ENCODE measurements at places on chromosomes 1 and 21.

DNA sequence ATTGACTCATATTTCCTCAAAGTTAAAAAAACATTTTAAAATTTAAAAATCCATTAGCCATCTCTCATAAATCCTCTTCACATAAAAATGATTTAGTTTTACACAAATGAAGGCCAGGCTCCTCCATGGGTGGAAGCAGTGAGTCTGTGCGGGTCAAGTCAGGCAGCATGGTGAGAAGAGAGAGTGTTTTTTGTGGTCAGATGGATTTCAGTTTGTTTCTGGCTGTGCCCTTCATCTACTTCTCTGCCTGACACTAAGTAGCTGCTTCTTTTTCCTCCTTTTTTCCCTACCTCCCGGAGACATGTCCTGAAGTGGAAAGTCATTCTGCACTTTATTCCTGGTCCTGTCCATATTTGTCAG lies 10.3 kb downstream of the PLA2G4A start:
- no peak for DNase-seq

- no peak for DNase-seq
Measured at GRCh38 chr1:226653311-226653921, 85.7 kb downstream of the ITPKB start.

GRCh38 chr21:37593015-37593414 lies 226.4 kb downstream of the DYRK1A start:
- no peak for DNase-seq

GRCh38 chr21:38159355-38159754 lies 97.4 kb upstream of the KCNJ15 start:
- no peak for DNase-seq

DNA sequence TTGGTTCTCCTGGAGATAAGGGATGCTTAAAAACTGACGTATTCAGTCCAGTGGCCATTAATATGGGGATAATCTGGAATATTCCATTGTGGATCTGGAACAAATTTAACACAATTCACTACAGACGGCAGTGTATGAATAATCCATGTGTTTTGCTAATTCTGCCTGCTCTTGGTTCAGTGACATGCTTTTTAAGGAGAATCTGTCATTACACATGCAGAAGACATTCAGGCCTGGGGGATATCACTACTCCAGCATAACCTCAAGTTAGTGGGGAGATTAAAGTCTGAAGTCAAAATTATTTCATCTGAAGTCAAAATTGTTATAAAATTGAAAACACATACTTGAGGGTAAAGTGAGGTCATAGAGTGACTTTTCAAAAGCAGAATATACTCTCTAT lies 789.3 kb downstream of the USP25 start:
- DNase-seq = no peak

DNA sequence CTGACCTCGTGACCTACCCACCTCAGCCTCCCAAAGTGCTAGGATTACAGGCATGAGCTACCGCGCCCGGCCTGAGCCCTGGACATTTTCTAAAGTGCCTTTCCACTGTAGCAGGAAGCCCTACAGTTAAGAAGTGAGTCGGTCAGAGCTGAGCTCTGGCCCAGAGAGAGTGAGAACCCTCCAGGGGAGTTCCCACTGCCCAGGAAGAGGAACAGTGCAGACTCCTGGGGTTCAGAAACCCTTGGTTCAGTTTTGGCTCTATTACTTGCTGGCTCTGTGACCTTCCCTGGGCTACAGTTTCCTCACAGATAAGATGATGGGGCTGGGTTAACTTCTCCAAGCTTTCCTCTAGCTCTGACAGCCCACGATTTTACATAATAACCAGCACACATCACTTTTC lies 20.9 kb downstream of the SLC9A1 start:
- DNase-seq = no peak

DNA sequence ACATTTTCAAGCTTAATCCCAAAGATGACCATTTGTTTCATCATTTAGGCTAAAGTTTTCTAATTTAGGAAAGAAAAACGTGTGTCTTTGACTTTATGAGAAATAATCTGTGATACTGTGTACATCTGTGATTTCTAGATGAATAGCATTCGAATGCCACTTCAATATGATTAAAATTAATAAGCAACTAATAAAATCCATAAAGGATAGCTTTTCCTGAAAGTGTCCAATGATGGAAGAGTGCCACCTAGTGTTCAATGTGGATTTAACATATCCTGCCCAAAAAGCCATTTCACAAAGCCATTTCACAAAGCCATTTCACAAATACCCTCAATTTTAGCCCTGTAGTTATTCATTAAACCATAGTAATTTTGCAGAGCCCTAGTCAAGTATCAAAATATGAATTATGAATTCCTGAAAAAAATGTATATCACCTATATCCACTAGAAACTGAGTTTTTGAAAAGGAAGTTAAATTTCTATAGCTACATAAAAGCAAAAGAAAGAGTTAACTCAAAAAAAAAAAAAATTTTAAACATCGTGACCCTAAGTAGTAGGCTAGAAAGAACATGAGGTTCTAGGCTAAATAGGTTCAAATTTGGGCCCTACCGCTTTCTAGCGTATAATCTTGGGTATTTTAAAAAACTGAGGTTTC lies 19.1 kb downstream of the NME7 start:
- no peak for DNase-seq

DNA sequence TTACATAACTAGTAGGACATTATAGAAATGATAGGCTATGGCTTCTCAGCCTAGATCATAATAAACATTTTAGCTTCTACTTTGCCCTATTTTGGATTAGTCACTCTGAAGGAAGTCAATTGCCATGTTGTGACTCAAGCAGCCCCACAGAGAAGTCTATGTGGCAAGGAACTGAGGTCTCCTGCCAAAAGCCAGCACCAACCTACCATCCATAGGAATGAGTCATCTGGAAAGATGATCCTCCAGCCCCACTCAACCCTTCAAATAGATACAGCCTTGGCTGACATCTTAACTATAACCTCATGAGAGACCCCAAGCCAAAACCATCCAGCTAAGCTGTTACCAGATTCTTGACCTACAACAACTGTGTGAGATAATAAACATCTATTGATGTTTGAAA lies 76.3 kb upstream of the BEND5 start:
- DNase-seq = no peak

DNA sequence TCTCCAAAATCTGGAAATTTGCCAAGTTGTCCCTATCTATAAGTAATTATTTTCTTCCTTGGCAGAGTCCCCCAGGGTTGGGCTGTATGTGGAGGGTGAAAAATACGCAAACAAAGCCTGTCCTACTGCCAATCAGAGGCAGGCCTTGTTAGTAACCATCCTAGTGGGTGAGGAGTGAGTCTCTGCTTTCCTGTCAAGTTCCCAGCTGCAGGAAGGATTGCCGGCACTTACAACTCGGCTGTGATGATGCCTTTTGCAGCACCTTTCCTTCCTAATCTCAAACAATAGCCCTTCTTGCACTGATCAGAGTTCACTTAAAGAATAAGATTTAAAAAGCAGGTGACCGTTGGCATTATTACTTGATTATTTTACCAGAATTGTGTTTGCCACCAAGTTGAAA lies 31.3 kb upstream of the FGGY start:
- DNase-seq = no peak

Measured in mesenteric fat pad (tissue), 1 donor.